ENCODE measurements at places on chromosomes 7 and 10. TPM values are rescaled to one million over a fixed set of nuclear protein-coding genes. Genes with fewer than 3 reads are reported as not detected.

DNA sequence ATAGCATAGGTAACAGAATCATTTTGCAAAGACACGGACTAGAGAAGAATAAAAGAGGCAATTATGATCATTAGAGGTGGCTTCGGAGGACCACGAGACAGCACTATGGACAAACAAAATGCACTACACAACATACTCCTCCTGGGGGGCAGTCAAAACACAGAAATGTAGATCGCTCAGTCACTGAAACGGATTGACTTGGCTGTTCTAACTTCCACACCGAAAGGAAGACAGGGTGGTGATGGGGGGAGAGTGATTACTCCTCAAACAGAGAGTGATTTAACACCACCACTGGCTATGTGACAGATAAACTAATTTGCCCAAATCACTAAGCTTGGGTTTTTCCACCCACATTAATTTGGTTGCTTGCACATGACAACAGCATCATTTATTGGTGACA lies 14.1 kb upstream of the PPA1 start:
- H3K27ac ChIP-seq = no peak overlapping the region
- peaks cover 5% of the 10 kb centered on the region for H3K4me1 ChIP-seq
- no peak overlapping the region for H3K4me3 ChIP-seq
- no peak for DNase-seq

- DNase-seq = no peak
- H3K27me3 ChIP-seq = no peaks in the 10 kb centered on the region
- no peaks in the 10 kb centered on the region for H3K36me3 ChIP-seq
- H3K27ac ChIP-seq = no peak overlapping the region
- H3K4me1 ChIP-seq = peaks cover 16% of the 10 kb centered on the region
Observed at GRCh38 chr10:78627254-78627795, 441.4 kb upstream of the ZMIZ1 start.

- no peak overlapping the region for H3K4me3 ChIP-seq
- H3K4me1 ChIP-seq = peaks cover 8% of the 10 kb centered on the region
- H3K27ac ChIP-seq = no peak overlapping the region
- peaks cover 2% of the 10 kb centered on the region for H3K27me3 ChIP-seq
Observed at GRCh38 chr7:51244885-51245284, 71.7 kb downstream of the COBL start.

CFAP58 gene
- 2.3 TPM for total RNA-seq

DNA sequence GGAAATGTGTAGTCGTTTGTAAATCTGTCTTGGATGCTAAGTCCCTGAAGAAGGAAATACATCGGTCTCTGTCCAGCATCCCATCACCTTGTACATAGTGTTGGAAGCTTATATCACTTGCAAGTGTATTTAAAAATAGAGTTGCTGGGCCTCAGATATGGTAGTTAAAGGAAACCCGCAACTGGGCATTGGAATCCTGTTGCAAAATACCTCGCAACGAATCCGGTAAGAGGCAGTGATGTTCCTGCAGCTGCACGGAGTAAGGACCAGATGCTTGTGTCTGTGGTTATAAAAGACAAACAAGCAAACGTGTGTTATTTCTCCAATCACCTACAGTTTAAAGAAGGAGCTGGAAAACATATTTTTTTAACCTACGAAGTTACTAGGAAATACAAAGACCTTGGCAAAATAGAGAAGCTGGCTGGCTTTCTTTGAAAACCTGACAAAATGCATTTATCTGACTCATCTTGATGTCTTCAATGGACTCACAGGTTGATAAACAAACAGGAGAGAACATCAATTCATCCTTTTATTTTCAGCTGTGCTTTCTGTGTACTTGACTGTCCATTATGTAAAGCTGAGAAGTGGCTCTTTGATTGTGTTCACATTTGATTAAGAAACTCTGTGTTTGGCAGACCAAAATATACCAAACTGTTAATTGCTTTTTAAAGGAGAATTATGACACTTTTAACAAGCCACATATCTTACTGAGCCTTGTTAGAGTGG lies 326.4 kb downstream of the SFMBT2 start:
- H3K4me1 ChIP-seq = peaks cover 4% of the 10 kb centered on the region
- H3K27ac ChIP-seq = no peak overlapping the region
- peak; percentile 7 for DNase-seq
- no peaks in the 10 kb centered on the region for H3K27me3 ChIP-seq

GRCh38 chr10:49735848-49736563 lies 26.1 kb downstream of the OGDHL start:
- peaks cover 58% of the 10 kb centered on the region for H3K36me3 ChIP-seq
- DNase-seq = no peak

DNA sequence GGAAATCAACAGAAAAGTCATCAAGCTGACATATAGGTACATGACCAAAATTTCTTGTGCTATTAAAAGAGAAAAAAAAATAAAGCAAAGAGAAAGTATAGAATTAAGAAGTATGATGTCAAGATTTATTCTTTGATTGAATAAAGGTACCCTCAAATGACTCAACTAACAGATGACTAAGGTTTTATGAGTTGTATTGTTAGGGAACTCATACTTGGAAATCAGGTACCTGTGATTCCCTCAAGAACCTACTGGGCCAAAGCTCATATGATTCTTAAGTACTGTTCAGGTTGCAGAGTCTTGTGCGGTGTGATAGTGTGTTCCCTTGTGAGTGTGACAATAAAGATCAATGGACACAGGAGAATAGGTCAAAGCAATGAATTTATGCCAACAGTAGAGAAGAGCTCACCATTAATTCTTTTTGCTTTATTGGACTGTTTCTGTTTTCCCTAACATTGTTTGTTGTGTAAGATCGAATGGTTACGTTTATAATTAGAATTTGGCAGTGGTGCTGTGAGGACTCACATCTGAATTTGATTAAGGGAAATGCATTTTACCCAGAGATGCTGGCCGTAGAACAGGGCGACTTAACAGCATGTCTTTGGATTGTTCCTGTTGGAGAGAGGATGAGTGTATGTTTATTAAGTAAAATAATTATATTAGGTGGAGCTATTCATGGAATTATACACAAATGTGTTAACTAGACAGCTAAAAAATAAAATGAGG lies 293.2 kb upstream of the SEMA3D start:
- H3K27ac ChIP-seq = no peak overlapping the region
- DNase-seq = no peak
- H3K4me3 ChIP-seq = no peak overlapping the region
- no peaks in the 10 kb centered on the region for H3K36me3 ChIP-seq
- no peaks in the 10 kb centered on the region for H3K4me1 ChIP-seq

- no peak overlapping the region for H3K4me3 ChIP-seq
- H3K36me3 ChIP-seq = no peaks in the 10 kb centered on the region
- H3K27me3 ChIP-seq = no peaks in the 10 kb centered on the region
- no peak overlapping the region for H3K27ac ChIP-seq
- no peaks in the 10 kb centered on the region for H3K4me1 ChIP-seq
Observed at GRCh38 chr7:46580766-46581165, 659.7 kb upstream of the IGFBP3 start.

DNA sequence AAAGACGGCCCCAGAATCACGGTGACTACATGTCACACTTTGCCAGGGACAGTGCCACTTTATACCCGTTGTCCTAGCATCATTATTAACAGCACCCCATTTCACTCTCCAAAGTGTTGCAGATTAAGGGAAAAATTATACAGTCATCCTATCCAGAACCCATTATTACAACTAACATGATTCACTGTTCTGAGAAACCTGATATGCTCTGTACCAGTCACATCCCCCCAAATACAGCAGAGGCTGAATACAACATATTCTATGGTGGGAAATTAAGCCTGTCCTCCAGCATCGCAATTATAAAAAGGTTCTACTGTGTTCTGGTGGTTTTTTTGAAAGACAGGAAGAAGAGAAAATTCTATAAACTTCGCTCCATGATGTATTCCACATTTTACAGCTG lies 162.1 kb downstream of the JAZF1 start:
- DNase-seq = no peak
- no peak overlapping the region for H3K27ac ChIP-seq
- no peak overlapping the region for H3K4me3 ChIP-seq
- peaks cover 2% of the 10 kb centered on the region for H3K36me3 ChIP-seq
- peaks cover 3% of the 10 kb centered on the region for H3K27me3 ChIP-seq
- peaks cover 36% of the 10 kb centered on the region for H3K4me1 ChIP-seq

- H3K27me3 ChIP-seq = peaks cover 73% of the 10 kb centered on the region
- H3K36me3 ChIP-seq = no peaks in the 10 kb centered on the region
- no peak overlapping the region for H3K4me3 ChIP-seq
- DNase-seq = no peak
Observed at GRCh38 chr10:23190872-23191763, 994 bp upstream of the PTF1A start.

- H3K4me1 ChIP-seq = no peaks in the 10 kb centered on the region
- H3K4me3 ChIP-seq = no peak overlapping the region
- peaks cover 13% of the 10 kb centered on the region for H3K36me3 ChIP-seq
- no peaks in the 10 kb centered on the region for H3K27me3 ChIP-seq
- H3K27ac ChIP-seq = no peak overlapping the region
- DNase-seq = no peak
Observed at GRCh38 chr7:149440222-149440621, 20.6 kb downstream of the ZNF777 start.

DNA sequence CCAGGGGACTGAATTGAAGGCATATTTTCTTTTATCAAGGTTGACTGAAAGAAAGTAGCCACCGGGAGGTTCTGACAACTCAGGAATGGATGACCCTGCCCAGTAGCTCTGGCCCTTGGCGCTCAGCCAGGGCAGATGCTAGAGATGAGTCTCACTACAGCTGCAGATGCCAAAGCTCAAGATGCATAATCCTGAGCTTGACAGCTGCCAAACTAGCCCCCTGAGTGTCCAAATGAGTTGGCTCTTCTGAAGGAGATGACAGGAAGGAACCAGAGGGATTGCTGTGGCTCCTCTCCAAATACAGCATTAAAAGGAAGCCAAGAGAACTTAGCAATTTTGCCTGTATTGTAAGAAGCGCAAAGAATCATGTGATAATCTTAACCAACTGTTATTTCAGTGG lies 78.4 kb downstream of the NXPH1 start:
- peak; percentile 63 for DNase-seq
- H3K36me3 ChIP-seq = no peaks in the 10 kb centered on the region
- no peaks in the 10 kb centered on the region for H3K27me3 ChIP-seq
- H3K4me3 ChIP-seq = no peak overlapping the region
- no peaks in the 10 kb centered on the region for H3K4me1 ChIP-seq

DNA sequence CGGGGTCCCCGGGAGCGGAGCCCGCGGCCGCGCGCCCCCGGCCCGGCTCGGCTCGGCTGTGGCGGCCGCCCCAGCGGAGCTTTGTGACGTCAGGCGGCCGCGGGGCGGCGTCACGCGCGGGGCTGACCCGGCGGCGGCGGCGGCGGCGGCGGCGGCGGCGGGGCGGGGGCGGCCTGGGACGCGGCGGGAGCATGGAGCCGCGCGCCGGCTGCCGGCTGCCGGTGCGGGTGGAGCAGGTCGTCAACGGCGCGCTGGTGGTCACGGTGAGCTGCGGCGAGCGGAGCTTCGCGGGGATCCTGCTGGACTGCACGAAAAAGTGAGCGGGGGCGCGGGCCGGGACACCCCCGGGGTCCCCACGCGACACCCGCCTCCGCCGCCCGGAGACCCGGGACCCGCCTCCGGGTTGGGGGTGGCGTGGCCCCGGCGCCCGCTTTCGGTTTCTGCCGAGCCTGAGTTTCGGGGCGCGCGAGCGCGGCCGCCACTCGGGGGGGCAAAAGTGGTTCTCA lies at the start of gene PWWP2B:
Gene PWWP2B (plus strand): TSS at position 165 of the 506 bp plus-strand sequence. CDS start 27 bp downstream, at position 192.
- no peaks in the 10 kb centered on the region for H3K27me3 ChIP-seq
- DNase-seq = peak; percentile 72
- H3K4me3 ChIP-seq = peak within 1 kb of the TSS; percentile 51
- no peak within 1 kb of the TSS for H3K27ac ChIP-seq

FAM131B gene
- total RNA-seq = 53.5 TPM

KIAA1549 gene
- total RNA-seq = 11.1 TPM

ZP3 gene
- 2.3 TPM for total RNA-seq
